ENCODE measurements at places on chromosomes 4 and X.

- no peak for DNase-seq
Observed at GRCh38 chr4:170979736-170980135, 833.5 kb upstream of the GALNTL6 start.

DNA sequence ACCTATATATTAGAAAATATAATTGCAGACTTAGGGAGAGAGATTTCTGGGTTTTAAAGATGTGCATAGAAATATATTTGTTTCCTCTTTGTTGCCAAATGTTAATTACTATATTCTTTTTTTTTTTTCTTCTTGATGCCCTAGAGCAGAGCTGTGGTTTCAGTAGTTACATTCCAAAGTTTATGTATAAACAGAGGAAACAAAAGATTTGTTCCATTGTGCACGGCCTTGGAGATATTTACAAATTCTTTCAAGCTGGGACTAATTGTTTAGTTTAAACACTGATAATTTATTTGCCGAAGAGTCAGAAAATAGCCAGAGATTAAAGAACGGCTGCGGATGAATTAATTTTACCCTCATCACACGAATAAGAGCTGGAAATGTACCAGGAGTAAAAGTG lies 85.1 kb downstream of the USP46 start:
- DNase-seq, result no peak

- DNase-seq, result no peak
Observed at GRCh38 chr4:121154103-121154515, 10.0 kb downstream of the TNIP3 start.

DNA sequence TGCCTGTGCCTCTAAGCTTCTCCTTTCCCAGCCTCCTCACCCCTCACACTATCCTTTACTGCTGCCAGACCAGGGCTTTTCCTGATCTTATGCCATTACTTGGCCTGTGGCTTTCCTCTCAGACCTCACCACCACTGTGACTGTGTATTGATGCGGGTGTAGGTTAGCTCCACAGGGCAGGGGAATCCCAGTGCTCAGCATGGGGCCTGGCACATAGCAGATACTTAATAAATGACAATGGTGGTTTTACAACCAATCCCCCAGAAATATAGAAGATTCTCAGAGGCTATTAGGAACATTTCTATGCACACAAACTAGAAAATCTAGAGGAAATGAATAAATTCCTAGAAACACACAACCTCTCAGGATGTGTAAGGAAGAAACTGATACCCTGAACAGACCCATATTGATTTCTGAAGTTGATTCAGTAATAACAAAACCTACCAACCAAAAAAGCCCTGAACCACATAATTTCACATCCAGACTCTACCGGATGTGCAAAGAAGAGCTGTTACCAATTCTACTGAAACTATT lies 129.6 kb upstream of the QRFPR start:
- no peak for DNase-seq

GRCh38 chr4:110159541-110159940 lies 38.9 kb downstream of the ELOVL6 start:
- peak; percentile 67 for DNase-seq

All from brain (organoid and tissue), 16 donors.